ENCODE measurements at places on chromosomes 7 and 10. TPM values are rescaled to one million over a fixed set of nuclear protein-coding genes. Genes with fewer than 3 reads are reported as not detected.

GHRHR gene
- total RNA-seq: 1.5 TPM

DRGX gene
- not detected for total RNA-seq

DNA sequence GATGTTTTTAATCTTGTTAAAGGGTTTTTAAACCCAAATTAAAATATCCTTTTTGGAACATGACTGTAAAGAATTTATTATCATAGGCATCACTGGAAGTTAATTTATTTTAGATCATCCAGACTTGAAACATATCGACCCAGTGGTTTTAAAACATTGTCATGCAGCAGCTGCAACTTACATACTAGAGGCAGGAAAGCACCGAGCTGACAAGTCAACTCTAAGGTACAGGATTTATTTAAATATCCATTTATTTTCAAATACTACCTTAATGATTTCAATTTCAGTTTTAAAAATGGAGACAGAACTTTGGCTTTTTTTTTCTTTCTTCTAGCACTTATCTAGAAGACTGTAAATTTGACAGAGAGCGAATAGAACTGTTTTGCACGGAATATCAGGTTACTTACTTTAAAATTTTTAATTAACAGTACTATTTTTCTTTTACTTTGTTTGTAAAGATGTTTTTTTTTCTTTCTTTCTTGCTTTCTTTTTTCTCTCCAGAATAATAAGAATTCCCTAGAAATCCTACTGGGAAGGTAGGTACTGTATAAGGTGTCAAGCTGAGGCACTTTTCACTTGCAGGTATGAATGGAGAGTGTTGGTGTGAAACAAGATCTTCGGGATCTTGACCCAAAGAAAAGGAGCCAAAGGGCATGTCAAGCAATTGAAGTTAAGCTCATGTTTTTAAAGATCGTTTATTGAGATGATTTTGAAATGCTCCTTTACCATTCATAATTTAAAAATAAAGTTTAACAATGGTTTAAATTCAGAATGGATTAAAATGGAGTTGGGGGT, 1.8 kb downstream of the COMMD3 start:
- no peak overlapping the region for H3K4me3 ChIP-seq
- no peaks in the 10 kb centered on the region for H3K36me3 ChIP-seq
- peaks cover 42% of the 10 kb centered on the region for H3K4me1 ChIP-seq
- peaks cover 11% of the 10 kb centered on the region for H3K27me3 ChIP-seq

GRCh38 chr10:77892021-77892739, 34.4 kb downstream of the DLG5 start:
- peak overlapping the region; percentile 36 for H3K27ac ChIP-seq
- H3K4me1 ChIP-seq: peaks cover 85% of the 10 kb centered on the region
- no peak for DNase-seq
- H3K27me3 ChIP-seq: no peaks in the 10 kb centered on the region

CYP3A7 gene
- total RNA-seq: not detected

TFPI2 gene
- not detected for total RNA-seq

ZNF365 gene
- total RNA-seq: 2.5 TPM

GRCh38 chr7:123917878-123918277, 7.2 kb upstream of the SPAM1 start:
- no peak overlapping the region for H3K27ac ChIP-seq
- no peaks in the 10 kb centered on the region for H3K36me3 ChIP-seq
- no peak for DNase-seq
- no peaks in the 10 kb centered on the region for H3K27me3 ChIP-seq
- H3K4me1 ChIP-seq: no peaks in the 10 kb centered on the region

GRCh38 chr7:92639966-92640365, 49.8 kb upstream of the FAM133B start:
- no peak overlapping the region for H3K4me3 ChIP-seq
- H3K27me3 ChIP-seq: no peaks in the 10 kb centered on the region
- no peaks in the 10 kb centered on the region for H3K36me3 ChIP-seq
- H3K27ac ChIP-seq: no peak overlapping the region
- DNase-seq: no peak

DNA sequence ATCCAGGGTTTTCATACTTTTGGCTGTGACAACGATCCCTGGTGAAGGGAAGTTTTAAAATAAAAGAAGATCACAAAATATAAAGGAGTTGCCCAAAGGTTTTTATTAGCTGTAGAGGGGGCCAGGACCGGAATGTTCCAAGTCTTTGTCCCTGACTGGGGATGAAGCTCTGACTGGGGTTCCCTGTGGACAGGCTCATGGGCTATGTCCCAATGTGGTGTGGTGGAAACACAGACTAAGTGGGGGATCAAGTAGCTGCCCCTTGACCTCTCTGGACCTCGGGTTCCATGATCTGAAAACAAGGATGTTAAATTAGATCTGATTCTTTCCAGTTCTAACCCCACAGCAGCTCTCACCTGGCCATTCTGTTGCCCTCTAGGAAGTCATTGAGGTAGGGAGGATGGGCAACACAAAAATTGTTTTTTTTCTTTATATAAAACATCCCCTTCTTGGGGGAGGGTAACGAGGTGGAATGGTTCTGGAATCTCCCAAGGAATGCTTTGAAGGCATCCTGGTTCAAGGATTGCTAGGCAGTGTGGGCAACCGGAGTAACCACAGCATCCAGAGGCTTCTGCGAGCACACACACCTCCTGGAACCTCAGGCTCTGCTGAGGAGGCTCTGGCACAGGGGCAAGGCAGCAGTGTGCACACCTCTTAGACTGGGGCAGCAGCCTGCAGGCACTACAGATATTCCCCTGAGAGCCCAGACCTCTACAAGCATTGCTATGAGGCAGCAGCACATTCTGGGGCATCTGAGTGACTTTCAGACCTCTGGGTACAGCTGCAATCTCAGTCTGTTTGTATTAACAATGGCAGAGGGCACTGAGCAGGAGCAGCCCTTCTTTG, 21.4 kb upstream of the CRYGN start:
- H3K27me3 ChIP-seq: no peaks in the 10 kb centered on the region
- no peak for DNase-seq
- H3K4me1 ChIP-seq: peaks cover 27% of the 10 kb centered on the region
- peaks cover 22% of the 10 kb centered on the region for H3K36me3 ChIP-seq

DNA sequence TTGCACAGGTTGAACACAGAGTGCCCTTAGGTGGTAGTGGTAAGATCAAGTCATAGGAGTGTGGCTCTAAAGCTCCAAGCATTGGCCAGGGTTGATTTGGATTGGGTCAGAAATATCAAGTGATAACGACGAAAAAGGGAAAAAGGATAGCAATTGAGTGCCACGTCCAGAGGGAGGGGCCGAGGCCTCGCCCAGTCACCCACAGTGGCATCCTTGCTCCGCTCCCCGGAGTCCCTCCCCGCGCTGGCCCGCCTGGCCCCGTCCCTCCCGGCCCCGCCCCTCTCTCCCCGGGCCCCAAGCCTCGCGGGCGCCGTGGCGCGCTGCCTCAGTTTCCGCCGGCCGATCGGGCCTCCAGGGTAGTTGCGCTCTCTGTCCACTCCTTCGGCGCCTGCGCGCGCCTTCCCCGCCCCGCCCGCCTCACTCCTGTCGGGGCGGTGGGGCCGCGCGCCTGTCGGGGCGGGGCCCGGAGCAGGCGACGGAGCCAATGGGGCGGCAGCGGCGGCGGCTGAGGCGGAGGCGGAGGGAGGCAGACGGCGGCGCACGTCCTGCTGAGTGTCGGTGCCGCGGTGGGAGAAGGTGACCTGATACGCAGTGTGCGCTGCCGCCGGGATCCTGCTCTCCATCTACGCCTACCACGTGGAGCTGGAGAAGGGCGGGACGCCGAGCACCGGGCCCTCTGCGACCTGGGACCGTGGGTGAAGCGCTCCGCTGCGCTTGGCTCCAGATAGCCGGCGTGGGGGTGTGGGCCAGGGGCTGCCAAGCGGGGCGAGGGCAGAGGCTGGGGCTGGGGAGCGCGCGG, 209.1 kb upstream of the ZNF722 start:
- peaks cover 11% of the 10 kb centered on the region for H3K27me3 ChIP-seq
- H3K4me1 ChIP-seq: no peaks in the 10 kb centered on the region
- no peak for DNase-seq
